Stimulated activated CD8-positive, alpha-beta memory T cell treated with anti-CD3 and anti-CD28 coated beads, Interleukin-12 subunit alpha, Interleukin-12 subunit beta, amount 100 ng/mL, for 1 hour (primary cell): ENCODE measurements at places on chromosomes 11 and 22.

- DNase-seq: no peak
These were observed 121.9 kb upstream of the PLET1 start for GRCh38 chr11:112382561-112382960.

GRCh38 chr11:48341466-48341865 lies 16.7 kb downstream of the OR4C3 start:
- no peak for DNase-seq

DNA sequence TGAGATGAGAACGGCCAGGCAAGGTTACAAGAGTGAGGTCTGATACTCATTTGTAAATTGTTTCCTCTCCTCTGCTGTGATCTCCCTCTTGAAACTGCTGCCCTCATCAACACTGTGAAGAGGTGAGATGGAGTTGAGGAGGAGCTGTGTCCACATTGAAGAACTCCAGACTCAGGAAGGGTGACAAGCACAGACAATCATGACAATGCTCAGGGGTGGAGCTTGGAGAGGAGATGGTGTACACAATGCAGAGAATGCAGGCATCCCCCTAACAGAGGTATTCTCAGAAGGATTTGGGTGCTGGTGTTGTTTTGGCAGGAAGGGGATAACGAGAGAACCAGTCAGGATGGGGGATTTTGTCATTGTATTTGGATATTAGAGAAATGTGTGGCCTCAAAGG lies 21.5 kb upstream of the MMP7 start:
- no peak for DNase-seq

GRCh38 chr11:10348650-10349280 lies 43.9 kb downstream of the ADM start:
- no peak for DNase-seq

DNA sequence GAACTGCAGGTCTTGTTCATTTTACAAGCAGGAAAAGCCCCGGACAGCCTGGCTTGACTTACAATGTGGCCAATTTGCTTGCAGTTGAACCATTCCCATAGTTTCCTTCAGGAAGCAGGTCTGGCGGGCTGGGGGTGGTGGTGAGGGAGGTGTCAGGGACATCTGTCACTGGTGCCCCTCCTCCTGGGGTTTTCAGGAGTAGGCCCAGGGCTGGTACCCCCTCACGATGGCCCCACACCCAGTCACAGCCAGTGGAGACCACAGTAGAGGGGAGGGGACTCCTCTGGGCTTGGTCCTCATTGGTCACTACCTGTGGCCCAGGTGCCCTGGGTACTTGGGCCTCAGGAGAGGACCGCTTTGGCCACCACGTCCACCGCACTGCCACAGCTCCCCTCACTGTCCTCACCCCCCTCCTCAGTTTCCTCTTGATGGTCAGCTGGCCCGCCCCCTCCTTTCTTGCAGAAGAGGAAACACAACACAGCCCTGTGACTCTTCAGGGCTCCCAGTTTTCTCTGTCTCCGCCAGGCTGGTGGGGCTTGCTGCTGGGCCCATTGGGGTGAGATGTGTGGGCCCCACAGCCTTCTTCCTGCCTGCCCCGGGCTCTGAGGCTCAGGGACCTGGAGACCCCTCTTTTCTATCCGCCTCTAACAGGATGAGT lies 39.8 kb upstream of the SHISAL1 start:
- DNase-seq: no peak

GRCh38 chr11:19934828-19935259 lies 222.2 kb downstream of the NAV2 start:
- no peak for DNase-seq
